Lung microvascular endothelial cell (primary cell): ENCODE measurements at places on chromosomes 7 and 10. TPM values are rescaled to one million over a fixed set of nuclear protein-coding genes. Genes with fewer than 3 reads are reported as not detected.

Gene PAX4
- not detected in 2 replicates for total RNA-seq

Gene DHTKD1
- total RNA-seq: 15.0 and 27.8 TPM in 2 replicates

Gene MYOZ1
- not detected in 2 replicates for total RNA-seq

Gene SRRM3
- 1.5 and 3.0 TPM in 2 replicates for total RNA-seq
